ENCODE measurements at places on chromosomes 6 and 20.

DNA sequence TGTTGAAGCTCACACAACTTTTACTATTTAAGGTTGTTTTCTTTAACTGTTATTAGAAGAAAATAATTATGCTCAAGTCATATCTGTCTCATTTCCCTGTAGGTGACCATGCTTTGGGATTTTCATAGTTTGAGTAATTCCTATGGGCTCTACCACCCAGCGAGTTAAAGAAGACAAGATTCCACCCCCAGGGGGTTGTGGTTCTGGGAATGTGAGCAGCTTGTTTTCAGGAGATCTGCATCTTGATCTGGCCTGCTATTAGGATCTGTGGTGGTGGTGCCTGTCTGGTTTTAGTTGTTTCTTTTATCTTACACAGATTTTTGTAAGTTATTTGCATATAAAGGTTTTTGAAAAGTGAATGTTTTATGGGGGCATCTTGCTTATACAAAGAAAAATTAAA, 20.2 kb upstream of the REV3L start:
- no peak for DNase-seq

DNA sequence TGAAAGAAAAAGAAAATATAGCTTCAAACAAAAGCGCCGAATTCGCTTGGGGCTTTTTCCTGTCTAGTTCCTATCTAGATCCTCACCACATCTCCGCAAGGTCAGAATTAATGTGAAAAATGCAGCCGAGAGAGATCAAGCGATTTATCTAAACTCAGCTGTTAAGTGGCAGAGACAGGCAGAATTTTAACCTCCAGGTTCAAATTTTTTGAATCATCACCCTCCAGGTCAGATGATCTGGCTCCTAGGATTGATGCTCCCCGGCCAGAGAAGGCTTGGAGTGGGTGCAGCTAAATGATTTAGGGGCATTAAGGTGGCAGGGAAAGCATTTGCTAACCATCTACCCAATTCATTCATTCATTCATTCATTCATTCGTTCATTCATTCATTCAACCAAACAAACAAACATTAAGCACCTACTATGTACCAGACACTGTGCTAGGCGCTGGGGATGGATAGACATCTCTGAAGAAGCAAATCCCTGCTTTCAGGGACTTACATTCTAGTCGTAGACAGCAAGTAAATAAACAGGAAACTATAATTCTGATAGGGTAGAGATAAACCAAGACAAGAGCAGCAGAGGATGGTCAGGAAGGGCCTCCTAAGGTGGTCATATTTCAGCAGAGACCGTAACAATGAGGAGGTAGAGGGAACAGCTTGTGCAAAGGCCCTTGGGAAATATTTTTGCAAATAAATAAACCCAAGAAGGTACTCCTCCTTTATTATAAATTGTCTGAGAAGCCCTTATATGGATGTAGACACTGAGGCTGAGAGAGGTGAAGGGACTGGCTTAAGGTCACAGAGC, 672 bp upstream of the UBE2V1 start:
- no peak for DNase-seq

DNA sequence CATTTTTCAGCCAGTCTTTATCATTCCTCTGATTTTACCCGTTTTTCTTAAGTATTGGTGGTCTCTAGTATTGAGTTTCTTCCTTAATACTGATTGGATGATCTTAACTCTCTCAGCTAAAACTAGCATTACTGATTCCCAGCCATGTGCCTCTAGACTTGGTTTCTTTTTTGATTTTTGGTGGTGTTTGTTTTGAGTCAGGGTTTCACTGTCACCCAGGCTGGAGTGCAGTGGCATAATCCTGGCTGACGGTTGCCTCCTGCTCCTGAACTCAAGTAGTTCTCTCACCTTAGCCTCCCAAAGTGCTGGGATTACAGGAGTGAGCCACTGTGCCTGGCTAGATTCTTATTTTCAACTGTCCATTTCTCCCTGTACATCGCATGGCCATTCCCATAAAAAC, 24.9 kb downstream of the DPPA5 start:
- peak; percentile 20 for DNase-seq

GRCh38 chr6:128379577-128379976, 140.8 kb downstream of the PTPRK start:
- no peak for DNase-seq

DNA sequence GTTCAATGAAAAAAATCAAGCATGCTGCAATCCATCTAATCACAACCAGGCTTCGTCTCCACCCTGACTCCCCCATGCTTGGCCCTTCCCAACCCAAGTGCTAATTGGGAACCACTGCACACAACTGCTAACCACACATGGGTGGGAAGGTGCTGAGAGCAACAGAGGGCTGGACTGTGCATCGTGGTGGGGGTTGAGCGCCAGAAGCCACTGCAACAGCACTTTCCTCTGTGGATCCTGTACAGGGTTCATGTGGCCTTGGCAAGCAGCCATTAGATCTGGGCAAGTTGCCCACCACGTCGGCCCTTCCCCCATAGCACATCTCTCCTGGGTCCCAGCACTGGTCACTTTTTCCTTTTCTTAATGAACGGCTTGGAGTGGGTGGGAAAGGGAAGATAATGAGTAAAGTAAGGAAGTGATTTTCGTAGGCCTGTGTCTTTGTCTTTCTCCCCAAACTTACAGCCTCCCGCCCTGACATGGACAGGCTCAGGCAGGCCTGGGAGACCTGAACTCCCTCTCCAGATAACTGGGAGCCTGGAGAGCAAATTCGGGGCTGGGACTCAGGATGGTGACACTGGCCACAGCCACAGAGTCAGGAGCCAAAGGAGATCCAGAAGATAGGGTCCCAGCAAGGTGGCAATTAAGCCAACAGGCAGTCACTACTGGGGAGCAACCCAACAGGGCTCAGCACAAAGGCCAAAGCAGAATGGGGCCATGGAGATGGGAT, 34.4 kb upstream of the MRPS10 start:
- DNase-seq: no peak

- DNase-seq: no peak
Observed at GRCh38 chr6:133809406-133809805, 79.5 kb upstream of the TCF21 start.

Measured in activated CD4-positive, alpha-beta T cell treated with anti-CD3 and anti-CD28 coated beads for 36 hours (primary cell).